ENCODE measurements at places on chromosomes 1 and 21.

- no peak for DNase-seq
Observed at GRCh38 chr21:37561941-37562919, 195.7 kb downstream of the DYRK1A start.

DNA sequence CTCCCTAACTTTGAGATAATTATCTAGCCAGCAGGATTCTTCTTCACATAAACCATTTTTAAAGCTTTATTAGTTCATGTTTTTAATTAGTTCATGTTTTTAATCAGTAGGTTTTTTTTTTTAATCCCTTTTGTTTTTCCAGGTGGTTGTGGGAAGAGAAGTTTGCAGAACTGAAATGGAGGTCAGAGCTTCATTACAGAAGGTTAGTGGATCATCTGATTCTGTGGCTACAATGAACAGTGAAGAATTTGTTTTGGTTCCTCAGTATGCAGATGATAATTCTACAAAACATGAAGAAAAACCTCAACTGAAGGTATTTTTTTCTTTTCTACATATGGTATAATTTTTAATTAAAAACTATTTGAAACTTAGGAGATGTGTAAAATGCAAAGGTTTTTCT lies 59.7 kb downstream of the RABGAP1L start:
- DNase-seq: no peak

DNA sequence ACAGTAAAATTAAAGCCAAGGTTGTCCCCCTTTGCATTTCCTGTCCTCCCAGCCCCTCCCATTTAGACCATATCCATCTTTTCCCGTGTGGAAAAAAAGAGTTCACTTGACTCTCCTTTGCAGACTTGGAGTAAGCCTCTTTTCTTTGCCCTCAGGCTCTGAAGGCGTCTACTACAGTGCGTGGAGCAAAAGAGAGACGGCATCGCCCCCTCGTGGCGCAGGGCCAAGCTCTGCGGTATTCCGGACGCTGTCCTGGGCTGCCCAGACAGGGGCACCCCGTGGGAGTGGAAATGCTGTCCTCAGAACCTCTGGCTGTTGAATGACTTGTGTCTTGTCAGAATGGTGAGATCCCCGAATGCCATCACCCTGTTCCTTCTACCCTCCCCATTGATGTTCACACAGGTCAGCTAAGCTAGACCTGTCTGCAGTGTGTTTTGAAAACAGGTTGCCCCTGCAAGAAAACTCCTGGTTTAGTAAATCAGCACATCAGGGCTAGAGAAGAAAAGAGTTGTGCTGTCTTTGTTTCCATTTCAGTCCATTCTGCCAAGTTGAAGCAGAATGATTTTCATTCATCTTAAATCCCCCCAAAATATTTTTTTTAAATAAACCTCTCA lies 12.3 kb upstream of the GJA8 start:
- DNase-seq: peak; percentile 53

- DNase-seq: no peak
Observed at GRCh38 chr1:212696721-212697331, 2.8 kb downstream of the BATF3 start.

- no peak for DNase-seq
Observed at GRCh38 chr1:110746644-110747259, 72.0 kb upstream of the KCNA3 start.

- DNase-seq: no peak
Observed at GRCh38 chr1:152145769-152146168, 13.3 kb downstream of the RPTN start.

- DNase-seq: no peak
Observed at GRCh38 chr1:169576241-169576934, 9.9 kb downstream of the F5 start.

- no peak for DNase-seq
Observed at GRCh38 chr1:93716941-93717368, 35.3 kb upstream of the BCAR3 start.

GRCh38 chr1:169098380-169098779 lies 8.1 kb upstream of the ATP1B1 start:
- DNase-seq: no peak

DNA sequence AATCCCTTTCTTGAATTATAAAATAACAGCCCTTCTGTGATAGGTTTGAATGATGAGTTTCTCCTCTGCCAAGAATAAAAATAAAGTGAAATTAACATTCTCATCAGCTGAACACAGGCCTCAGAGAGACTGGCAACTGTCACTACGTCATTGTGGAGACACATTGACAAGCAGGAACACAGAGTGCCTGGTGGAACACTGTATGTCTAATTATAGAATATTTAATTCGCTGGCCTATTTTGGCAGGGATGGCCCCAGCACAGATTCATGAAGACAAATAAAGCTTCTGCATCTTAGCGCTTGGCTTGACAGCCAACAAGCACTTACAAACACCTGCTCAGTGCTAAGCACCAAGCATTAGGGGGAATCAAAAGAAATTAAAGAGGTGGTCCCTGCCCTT lies 52.0 kb upstream of the SMYD2 start:
- no peak for DNase-seq

GRCh38 chr1:153728305-153729066 lies 636 bp downstream of the INTS3 start:
- DNase-seq: peak; percentile 30

- DNase-seq: no peak
Observed at GRCh38 chr1:9294405-9294773, 1.7 kb downstream of the SPSB1 start.

DNA sequence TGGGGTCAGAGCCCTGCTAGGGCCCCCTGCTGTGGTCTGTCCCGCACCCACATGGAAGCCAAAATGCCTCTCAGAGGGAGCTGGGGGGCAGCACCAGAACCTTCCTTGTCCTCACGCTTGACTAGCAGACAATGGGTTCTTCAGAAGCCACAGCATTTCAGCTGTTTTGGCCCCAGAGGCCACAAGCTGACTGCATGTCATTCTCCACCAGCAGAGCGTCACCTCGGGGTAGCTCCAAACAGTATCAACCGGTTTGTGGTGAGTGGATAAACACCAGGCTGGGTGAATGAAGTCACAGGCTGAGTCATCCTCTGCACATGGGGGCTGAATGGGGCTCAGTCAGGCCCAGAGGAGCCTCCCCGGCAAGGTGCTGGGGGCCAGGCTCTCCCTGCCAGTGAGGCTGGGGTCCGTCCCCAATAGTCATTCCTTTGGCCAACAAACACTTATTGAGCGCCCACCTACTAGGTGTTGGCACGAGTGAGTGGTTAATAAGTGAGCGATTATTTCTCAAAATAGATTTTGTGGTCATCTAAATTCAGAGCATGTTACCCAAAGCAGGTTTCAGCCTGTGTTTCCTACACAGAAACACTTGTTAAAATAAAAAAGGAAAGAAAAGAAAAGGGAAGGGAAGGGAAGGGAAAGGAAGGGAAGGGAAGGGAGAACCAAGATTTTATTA lies 9.1 kb downstream of the OLIG1 start:
- DNase-seq: no peak

GRCh38 chr21:41011098-41011731 lies 156.7 kb upstream of the BACE2 start:
- no peak for DNase-seq

DNA sequence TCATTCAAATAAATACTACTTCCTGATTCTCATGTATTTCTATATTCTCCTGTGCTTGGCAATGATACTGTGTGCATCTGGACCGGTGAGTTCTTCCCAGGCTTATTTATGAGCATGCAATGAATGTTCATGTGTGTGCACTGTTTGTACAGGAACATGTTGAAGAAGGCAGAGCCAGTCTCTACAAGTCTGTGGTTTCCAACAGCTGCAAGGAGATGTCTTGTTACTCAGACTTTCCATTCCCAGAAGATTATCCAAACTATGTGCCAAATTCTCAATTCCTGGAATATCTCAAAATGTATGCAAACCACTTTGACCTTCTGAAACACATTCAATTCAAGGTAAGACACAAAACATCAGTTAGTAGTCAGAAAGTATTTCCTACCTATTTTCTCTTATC lies 19.1 kb downstream of the FMO1 start:
- DNase-seq: no peak

Data from NCI-H748 treated with DMSO at 0.1 percent for 48 hours (cell line).